T-helper 2 cell treated with Interferon-gamma antibody and Interleukin-4, amounts not matched to agents 5 μg/mL and 100 μg/mL, for 36 hours (primary cell): ENCODE measurements at places on chromosomes 2 and 18.

DNA sequence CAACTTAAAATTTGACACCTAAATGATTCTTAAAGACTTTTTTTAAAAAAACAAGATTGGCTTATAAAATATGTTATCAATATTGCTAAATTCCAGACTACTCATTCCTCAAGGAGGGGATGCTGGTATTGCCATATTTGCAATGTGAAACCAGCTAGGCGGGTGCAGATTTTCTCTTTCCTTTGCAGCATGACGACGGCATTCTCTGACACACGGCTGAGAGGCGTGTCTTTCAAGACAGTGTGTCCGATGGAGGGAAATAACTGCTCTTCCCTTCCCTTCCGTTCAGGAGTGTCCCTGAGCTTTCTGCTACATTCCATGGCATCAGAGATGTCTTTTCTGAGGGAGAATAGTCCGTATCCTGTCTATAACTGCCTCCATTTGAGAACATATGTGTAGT, 38.2 kb upstream of the CNGA3 start:
- no peak for DNase-seq

GRCh38 chr18:1846640-1847039, 724.7 kb downstream of the METTL4 start:
- no peak for DNase-seq

DNA sequence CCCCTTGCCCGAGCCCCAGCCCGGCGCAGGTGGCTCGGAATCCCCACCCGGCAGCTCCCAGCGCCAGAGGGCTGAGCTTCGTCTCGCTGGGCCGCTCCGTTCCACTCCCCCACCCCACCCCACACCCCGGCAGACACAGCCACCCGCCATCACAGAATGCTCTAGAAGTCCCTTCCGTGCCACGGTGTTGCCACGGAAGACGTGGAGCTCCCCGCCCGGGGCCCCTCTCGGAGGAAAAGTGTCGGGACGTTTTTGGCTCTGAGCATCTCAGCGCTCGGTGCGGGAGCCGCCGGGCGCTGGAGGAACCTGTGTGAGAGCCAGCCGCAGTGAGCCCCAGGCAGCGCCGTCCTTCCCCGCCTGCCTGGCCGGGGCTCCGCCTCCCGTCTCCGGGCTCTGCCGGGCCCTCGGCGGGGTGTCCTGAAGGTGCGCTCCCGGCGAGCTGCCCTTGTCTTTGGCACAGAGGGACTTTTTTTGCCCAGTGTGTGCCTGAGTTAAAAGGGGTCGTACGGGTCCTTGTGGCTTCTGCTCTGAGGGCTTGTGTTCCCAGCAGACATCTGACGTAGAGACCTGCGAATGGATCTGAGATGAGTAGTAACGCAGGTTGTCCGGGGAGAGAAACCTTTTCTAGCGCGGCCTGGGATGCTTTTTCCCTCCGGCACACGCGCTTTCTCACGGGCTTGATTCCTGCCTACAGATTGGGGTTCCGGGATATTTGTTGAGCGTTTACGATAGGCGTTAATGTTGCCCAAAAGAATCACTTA, 1.8 kb downstream of the ZCCHC2 start:
- DNase-seq, result peak; percentile 57

GRCh38 chr2:168699844-168700417, 102.5 kb upstream of the NOSTRIN start:
- DNase-seq, result no peak
